ENCODE measurements at places on chromosomes 1 and 21.

DNA sequence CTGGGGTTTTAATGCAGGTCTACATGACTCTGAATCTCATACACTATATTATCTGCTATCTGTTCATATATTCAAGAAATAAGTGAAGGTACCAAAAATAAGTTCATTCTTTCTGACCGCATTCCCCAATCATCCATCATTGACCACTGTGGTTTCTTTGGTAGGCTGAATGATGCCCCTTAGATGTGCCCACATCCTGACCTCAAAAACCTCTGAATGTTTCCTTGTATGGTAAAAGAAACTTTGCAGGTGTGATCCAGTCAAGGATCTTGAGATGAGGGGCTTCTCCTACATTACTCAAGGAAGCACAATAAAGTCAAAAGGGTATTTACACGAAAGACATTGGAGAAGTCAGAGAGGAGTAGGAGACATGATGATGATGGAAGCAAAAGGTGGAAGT, 60.6 kb upstream of the LRRC8B start:
- DNase-seq = peak; percentile 19

- no peak for DNase-seq
Observed at GRCh38 chr1:185860859-185861258, 126.7 kb downstream of the HMCN1 start.

DNA sequence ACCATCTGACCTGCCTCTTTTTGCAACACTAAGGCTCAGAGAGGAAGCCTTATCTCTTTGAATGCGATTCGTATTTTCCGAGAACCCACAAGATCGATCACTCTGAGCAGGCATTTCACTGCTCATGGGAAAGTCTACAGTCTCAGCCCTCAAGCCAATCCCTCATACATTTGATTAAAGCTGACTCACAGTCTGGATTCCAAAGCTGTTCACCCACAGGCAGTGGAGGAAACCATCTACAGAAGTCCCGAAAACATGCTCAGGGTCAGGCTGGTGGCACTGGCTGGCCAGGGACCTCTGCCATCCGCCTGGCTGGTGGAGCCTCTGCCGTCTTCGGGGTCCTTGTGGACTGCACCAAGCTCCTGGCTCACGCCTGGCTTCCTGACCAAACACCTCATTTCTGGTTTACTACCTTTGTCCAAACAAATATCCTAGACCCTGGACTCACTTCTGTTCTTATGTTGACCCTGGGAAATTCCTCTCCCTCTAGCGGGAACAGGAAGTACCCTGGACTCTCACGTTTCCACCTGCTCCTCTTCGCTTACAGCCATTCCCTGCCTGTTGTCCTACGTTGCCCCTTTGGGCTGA, 650.0 kb downstream of the SMYD3 start:
- no peak for DNase-seq

DNA sequence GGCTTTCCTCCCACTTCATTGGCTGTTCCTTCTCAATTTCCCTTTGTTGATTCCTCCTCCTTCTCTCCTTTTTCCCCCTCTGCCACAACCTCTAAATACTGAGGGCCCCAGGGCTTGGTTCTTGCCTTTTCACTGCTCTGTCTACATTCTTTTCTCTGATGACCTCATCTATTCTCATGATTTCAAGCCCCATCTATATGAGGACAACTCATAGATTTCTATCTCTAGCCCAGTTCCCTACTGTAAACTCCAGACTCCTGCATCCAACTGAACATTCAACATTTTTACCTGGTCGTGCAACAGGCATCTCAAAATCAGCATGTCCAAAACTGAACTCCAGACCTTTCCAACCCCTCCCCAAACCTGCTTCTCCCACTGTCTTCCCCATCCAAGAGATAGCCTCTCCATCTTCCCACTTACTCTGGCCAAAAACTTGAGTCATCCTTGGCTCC, 11.5 kb upstream of the SLC9A1 start:
- no peak for DNase-seq

DNA sequence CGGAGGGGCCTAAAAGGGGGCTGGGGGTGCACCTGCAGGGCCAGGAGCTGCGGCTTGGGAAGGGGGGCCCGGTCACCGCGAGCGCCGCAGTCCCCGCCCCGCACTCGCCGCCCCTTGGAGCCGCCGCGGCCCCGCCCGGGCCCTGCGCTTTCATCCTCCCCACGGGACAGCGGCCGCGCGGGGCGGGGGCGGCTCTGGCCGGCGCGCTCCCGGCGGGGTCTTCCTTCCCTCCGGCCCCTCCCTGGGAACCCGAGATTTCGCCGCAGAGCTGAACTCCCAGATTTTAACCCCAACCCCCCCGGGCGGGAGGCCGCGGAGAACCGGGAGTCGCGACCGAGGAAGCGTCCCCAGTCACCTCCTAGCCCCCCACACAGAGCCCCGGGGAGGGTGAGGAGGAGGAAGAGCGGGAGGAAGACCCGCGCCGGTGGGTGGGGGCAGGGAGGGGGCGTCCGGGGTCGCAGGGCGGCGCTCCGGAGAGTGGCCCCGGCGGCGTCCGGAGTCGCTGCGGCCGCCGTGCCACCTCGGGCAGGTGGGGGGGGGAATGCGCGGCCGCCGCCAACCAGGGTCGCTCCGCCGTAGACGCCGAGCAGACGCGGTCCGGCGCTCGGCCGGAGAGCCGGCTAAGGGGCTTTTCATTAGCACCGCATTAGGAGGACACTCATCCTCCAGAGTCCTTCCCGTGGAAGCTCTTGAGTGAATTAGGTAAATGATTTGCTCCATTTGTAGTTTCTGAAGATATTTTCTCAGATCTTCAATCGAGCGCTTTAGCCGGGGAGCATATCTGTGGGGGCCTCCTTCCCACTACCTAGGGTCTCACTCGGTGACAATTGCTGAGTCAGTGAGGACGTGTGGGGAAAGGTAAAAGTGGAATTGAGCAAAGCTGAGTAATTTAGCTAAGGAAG, 31.6 kb upstream of the NFIA start:
- peak; percentile 52 for DNase-seq

- DNase-seq = no peak
Observed at GRCh38 chr21:30209601-30210000, 6.3 kb downstream of the CLDN8 start.

DNA sequence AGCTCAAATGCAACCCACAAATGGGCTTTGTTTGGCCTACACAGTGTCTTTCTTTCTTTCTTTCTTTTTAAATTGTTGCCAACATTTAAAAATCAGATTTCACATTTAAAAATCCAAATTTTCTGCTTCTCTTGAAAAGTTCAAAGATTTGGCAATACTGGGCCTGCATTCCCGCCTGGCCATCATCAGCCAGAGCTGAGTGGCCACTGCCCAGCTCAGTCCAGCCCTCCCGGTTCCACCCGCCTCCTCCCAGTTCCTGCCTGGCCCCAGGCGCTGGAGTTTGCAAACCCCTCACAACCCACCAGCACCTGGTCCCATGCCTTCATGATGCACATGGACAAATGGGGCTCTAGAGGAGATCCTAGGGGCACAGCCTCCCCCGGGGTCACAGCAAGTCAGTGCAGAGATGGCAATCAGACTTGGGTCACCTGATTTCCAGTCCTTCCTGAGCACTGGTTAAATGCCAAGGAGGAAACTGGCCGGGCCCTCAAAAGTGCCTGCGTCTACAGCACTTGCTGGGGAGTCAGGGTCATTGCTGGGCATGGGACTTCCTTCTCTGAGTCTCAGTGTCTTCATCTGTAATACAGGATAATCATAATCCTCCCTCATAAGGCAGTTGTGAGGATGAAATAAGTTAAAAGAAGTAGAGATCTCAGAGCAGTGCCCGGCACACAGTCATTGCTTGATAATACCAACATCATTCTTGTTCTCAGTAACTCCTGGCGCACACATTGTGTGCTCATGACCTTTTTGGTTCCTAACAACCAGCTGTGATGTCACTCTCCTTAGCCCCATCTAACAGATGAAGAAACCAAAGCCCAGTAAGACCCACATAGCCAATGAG, 41.0 kb upstream of the LAPTM5 start:
- DNase-seq = no peak

DNA sequence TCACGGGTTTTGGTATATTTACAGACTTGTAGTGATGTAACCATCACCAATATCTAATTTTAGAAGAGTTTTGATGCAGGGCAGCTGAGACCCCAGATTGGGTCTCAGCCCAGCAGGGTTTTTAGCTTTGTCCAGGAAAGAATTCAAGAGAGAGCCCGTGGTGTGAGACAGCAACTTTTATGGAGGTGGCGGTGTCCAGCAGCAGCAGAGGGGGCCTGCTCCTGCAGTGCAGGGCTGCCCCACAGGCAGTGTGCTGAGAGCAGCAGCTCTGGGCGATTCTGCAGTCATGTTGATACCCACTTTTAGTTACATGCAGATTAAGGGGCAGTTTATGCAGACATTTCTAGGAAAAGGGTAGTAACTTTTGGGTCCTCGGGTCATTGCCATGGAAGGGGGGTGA, 1.8 kb upstream of the EPHX1 start:
- no peak for DNase-seq

DNA sequence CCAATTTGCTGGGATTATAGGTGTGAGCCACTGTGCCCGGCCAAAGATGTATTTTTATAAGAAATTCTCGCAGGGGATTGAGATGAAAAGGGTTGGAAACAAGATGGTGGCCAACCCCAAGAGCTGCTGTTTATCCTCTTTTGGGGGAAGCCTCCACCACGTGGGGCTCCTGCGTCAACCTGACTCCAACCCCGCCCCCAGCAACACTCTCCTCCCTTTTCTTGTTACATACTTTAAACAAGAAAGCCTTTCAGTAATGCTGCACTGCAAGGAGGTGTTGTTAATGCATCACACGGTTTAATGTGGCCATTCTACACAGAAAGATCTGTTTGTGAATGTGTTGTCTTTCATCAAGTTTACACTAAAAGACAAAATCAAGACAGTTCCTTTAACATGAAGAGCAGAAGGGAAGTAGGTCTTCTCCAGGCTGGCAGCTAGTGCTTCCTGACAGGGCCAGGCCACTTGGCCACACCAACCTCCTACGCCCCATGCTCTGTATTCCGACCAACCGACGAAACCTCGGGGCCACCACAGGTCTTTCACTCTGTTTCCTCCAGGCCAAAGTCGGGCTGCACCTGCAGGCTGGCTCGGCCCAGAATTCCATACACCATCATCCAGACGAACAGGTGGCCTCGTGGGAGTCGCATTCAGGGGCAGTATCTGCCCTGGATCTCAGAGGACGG, 25.9 kb downstream of the C2CD2 start:
- DNase-seq = no peak

DNA sequence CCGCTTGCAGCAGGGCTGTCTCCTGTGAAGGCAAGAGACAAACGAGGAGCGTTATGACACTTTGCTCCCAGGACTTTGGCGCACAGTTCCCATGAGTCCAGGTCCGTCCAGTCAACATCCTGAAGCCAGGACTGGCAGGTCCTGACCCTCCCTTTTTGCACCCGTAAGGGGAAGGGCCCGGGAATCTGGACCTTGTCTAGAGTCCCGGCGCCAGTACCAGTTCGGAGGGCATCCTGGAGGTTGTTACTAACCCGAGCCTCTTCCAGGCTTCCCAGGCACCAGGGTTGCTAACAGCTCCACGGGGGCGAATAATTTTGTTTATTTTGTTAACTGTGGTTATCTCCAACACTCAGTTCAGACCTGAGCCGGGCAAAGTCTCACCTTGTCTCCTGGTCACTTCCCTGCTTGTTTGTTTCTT, 682 bp upstream of the RWDD3 start:
- no peak for DNase-seq

- DNase-seq = no peak
Observed at GRCh38 chr1:200081969-200082245, 54.4 kb downstream of the NR5A2 start.

- no peak for DNase-seq
Observed at GRCh38 chr21:37863842-37864241, 52.4 kb downstream of the KCNJ6 start.

GRCh38 chr21:37199057-37199924, 67.8 kb downstream of the VPS26C start:
- no peak for DNase-seq

- DNase-seq = no peak
Observed at GRCh38 chr21:22925032-22925431, 1926.8 kb downstream of the NCAM2 start.

DNA sequence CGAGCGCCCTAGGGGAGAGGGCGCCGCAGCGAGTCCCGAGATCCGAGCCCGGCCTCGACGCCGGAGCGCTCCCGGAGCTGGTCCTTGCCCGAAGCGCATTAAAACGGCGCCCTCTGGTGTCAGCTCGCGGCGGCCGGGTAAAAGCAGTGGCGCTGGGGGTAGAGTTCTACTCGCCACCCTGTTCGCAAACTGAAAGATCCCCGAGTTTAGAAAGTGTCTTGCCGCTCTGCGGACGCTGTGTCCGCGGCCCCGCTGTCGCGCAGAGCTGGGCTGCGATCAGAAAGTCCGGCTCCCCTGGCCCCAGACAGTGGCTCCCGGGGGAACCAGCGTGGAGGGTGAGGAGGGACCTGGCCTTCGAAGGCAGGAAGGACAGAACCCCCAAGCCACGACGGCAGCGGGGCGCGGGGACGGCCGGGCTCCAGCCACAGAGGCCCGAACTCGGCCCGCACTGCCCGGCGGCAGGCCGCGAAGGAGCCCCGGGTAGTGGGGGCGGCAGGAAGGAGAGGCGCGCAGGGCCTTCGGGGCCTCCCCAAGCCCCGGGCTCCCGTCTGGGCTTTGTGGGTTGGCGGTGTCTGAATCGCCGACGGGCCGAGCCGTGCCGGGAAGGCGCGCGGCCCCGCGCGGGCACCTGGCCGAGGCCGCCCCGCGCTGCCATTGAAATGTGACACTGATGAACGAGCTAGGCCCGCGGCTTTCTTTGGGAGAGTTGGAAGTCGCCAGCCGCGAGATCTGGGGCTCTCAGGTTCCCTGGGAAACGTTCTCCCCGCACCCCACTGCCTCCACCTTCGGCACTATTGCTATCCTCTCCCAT, 39.1 kb upstream of the NFIA start:
- DNase-seq = peak; percentile 74

- DNase-seq = no peak
Observed at GRCh38 chr1:179805291-179806195, 62.5 kb downstream of the FAM163A start.

DNA sequence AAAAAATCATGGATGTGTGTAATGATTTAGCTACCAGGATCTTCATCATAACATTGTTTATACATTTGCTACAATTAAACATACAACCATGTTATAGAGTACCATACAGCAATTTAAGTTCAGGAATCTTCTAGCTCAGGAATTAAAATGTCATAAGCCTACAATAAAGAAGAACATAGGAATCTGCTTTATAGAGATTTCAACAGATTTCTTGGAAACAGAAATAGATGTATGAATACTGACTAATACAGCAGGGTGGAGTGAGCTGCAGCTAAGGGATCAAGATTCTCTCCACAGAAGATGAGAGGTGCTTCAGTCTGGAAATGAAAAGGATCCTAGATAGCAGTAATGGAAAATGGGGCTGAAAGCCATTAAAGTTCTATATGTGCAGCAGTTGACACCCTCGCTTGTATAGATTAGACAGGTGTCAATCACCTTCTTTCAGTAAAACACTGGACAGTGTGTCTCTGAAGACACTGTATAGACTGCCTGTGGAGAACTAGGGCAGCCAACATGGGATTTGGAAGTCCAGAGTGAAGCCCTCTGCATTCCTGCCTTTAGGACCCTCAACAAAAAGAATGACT, 73.9 kb downstream of the DNTTIP2 start:
- no peak for DNase-seq

Measured in CD4-positive, alpha-beta T cell (primary cell).